ENCODE measurements at places on chromosomes 16 and 17.

DNA sequence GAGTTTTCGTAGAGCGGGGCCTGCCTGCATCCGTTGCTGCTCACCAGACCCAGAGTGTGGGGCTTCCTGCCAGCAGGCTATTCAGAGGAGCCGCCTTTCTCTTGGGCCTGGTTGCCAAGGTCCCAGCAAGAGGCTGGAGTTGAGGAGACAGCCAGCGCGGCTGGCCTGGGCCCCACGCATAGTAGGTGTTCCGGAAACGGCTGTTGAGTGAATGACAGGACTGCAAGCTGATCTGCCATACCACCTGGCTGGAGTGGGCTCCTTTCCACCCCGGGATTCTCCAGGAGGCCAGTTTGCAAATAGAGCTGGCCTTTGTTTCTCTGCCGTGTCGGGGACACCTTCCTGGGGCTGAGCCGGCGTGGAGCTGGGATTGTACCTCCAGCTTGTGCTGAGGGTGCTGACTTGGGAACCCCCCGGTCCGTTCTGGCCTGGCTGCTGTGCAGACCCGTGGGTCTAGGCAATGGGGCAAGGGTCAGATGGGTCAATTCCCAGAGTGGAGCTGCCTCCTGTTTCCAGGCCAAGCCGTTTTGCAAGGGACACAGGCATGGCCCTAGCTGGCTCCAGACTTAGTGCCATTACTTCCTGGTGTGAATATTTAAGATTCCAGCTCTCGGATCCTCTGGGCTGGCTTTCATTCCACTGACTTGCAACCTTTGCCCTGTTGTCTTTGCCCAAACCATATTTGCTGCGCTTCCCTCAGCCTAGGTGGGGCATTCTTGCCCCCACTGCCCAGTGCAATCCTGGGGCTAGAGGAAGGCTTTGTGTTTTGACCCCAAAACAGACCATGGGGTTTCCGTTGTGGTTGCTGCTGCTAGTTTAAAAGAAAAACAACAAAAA lies 68.8 kb downstream of the CMIP start:
- DNase-seq: no peak

DNA sequence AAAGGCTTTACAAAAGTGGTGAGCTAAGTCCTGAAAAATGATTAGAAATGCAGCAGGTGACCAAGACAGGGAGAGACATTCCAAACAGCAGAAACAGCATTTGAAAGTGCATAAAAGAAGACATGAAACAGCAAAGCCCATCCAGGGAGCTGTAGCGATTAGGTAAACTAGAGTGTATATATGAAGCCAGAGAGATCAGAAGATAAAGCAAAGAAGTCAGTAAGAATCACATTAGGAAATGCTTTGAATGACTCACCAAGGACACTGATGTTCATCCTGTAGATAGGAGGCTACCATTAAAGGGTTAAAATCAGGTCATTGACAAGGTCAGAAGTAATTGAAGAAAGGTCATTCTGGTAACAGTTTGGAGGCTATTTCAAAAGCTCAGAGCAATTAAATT lies 27.6 kb upstream of the VAT1L start:
- DNase-seq: no peak

GRCh38 chr17:1648173-1648962 lies 1.3 kb downstream of the RILP start:
- DNase-seq: no peak

- DNase-seq: peak; percentile 63
Observed at GRCh38 chr17:41512546-41513167, 6.0 kb downstream of the KRT15 start.

DNA sequence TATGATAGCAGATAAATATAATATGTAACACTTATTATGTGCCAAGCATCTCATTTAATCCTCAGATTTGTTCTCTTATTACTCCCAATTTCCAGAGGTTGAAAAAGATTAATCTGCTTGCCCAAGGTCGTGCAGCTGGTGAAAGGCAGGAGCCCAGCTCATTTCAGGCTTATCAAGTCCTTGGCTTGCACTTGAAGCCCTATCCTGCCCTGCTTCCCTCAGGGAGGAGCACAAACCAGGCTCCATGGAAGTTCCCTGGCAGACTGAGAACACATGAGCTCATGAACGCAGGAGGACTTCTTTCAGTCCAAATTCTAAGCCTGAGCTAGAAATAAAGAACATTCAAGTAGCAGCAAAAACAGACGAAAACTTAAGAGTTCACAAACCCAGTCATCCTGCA lies 74.8 kb downstream of the USP31 start:
- no peak for DNase-seq

DNA sequence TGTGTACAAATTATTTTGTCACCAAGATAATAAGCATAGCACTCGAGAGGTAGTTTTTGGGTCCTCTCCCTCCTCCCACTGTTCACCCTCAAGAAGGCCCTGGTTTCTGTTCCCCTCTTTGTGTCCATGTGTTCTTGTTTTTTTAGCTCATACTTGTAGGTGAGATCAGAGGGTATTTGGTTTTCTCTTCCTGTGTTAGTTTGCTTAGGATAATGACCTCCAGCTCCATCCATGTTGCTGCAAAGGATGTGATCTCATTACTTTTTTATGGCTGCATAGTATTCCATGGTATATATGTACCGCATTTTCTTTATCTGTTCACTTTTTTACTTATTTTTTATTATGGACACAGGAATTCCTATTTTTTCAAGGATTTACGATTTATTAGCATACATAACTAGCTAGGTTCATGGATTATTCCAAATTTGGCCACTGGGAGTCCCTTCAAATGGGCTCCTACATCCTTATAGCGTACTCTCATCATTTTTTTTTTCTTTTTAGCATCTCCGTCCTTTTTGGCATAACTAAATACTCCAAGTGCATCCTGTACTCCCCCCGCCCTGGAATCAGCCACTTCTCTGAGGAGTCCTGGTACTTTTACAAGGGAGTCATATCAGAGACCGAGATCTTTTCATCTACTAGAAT lies 7.3 kb downstream of the TADA2A start:
- no peak for DNase-seq

DNA sequence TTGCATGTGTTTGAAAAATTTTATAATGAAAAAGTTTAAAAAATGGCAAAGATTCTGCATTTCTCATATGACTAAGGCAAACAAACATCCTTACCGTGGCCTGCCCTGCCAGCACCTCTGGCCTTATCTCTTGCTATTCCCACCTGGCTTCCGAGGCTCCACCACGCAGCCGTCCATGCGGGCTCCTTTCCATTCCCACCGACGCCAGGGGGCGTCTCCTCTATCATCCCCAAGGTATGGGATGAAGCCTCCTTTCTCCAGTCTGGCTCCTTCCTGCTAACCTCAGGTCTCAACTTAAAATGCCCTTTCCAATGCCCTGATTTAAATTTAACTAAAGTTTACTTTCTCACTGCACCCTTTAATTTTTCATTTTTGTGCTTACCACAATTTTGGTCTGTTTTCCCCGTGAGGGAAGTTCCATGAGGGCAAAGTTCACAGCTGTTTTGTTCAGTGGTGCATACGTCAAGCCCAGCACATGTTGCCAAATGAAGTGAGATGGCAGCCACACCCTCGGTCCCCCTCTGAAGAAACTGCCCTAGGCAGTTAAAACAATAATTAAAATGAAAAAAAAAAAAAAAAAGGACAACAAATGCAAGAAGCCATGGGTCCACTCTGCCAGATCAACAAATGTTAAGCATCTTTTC lies 13.3 kb upstream of the SDK2 start:
- no peak for DNase-seq

- no peak for DNase-seq
Observed at GRCh38 chr16:67150047-67150832, 558 bp downstream of the B3GNT9 start.

DNA sequence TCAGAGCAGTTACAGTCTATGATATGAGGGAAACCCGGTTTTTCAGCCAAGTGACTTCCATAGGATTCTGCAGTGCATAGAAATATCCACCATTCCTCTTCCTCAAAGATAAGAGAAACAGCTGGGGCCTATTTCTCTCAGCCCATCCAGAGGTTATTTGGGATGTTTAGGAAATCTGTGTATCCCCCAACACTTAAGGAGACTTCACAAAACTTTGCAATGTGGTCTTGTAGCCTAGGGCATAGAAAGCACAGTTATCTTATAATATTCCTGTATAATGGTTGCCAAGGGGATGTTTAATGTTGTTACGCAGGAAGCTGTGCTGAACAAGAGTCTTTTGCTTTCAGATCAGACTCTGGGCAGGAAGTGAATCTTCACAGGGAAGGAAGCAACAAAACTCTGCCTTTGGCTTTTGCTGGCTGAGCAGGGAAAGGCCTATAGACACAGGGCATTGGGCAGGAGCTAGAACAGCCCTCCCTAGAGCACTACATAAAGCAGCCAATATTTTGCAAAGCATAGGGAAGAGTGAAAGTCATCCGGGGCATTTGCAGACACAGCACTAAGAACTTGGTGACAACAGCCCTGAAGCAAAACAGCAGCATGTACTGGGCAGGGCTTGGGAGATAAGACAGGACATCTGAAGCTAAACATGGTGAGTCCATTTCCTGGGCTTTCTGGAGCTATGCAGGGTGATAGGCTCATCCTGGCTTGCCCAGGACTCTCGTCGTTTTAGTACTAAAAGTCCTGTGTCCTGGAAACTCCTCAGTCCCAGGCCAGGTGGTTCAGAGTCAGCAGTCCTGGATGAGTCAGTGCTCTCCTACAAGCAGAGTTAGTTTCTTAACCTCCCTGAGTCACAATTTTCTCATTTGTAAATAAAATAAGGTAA lies 18.7 kb upstream of the BEAN1 start:
- peak; percentile 76 for DNase-seq

DNA sequence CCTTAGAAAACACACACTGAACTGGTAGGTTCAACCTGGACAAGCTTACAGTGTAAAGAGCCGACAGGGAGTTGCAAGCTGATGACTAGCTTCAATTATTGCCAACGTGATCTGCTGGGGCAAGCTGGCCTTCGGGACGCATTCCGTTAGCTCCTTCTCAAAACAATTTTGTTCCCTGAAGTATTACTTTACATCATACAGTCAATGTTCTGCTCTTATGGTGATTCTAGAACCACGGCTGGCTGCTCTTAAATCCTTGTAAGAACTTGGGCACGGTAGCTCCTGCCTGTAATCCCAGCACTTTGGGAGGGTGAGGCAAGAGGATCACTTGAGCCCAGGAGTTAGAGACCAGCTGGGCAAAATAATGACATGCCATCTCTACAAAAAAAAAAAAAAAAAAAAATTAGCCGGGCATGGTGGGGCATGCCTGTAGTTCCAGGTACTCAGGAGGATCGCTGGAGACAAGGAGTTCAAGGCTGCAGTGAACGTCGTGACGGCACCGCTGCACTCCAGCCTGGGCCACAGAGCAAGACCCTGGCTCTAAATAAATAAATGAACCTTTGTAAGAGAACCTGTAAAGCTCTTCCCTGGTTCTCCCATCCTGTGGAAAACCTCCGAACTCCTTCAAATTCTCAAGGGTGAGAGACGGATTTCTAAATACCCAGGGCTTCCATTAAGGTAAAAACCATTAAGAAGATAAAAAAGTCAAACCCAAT lies 2.0 kb downstream of the CDIP1 start:
- no peak for DNase-seq

GRCh38 chr16:66596986-66597848 lies 7.3 kb upstream of the CMTM3 start:
- DNase-seq: no peak

DNA sequence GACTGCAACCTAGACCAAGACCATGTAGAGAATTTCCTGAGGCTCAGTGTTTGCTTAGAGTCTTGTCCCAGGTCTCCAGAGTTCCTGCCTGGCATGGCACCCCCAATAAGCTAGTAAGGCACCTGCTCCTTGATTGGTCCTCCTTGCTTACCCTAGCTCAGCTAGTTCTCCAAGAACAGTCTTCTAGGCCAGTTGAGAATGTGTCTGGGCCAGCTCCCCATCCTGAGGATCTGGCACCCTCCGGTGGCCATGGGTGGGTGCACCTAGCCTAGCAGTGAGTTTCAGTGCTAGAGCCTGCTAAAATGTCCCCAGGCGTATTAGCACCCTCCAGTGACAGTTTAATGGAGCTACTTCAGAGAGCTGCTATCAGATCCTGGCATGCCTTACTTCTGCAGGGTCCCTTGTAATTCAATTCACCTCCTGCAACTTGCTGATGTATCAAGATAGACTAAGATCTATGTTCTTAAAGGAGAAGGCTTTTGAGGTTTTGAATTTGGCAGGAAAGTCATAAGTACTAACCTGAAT lies 44.4 kb upstream of the MED13 start:
- DNase-seq: peak; percentile 89

GRCh38 chr16:24539850-24540601 lies 660 bp downstream of the RBBP6 start:
- DNase-seq: peak; percentile 35

- no peak for DNase-seq
Observed at GRCh38 chr16:78045865-78046581, 23.7 kb downstream of the CLEC3A start.

GRCh38 chr17:78266231-78266631 lies 34.8 kb downstream of the TMEM235 start:
- no peak for DNase-seq

DNA sequence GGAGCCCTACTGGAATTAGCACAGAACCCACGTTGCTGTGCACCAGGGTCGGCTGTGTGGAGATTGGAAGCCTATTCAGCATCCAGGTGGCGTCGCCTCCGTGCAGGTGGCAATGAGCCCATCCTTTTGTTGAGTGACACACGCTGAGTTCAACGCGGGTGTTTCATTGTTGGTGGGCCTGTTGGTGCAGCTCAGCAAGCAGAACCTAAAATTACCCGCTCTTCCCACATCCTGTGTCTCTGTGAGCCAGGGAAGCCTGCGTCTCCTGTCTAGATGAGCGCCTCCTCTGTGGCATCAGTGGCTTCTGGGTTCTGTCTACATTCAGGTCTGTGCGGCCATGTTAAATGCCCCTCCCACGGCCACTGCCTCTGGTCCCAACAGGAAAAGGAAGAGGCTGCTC lies 14.5 kb downstream of the CD2BP2 start:
- DNase-seq: no peak

DNA sequence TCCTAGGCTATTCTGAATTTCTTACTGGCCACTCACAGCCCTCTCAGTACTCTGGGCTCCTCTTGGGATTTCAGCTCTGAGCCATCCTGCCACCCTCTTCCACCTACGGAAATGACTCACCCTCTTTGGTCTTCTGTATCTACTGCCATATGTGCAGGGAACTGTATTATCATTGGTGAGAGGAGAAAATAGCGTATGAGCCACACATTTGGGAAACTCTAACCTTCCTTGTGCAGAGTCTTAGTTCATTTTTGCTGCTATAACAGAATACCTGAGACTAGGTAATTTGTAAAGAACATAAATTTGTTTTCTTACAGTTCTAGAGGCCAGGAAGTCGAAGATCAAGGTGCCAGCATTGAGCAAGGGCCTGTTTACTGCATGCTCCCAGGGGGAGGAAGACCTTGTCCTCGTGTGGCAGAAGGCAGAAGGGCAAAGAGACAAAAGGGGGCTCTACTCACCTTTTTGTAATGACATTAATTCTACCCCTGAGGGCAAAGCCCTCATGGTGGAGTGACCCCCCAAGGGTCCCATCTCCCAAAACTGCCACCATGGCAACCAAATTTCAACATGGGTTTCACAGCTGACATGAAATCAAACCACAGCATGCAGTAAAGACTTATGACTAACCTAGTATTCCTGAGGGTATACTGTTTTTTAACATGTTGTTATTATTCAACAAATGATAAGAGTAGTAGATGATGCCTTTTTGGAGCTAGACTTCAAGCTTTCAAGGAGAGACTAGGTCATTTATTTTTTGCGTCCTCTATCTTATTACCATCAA lies 191.8 kb downstream of the PRKCA start:
- DNase-seq: peak; percentile 92

All from AML-193 (cell line).